Activated naive CD8-positive, alpha-beta T cell treated with anti-CD3 and anti-CD28 coated beads for 36 hours (primary cell): ENCODE measurements at places on chromosomes 4 and X. TPM values are rescaled to one million over a fixed set of nuclear protein-coding genes. Genes with fewer than 3 reads are reported as not detected.

The SOWAHD gene
- 0.14 TPM for total RNA-seq

The FHL1 gene
- total RNA-seq: 15.5 TPM

The NXF2 gene
- not detected for total RNA-seq

DNA sequence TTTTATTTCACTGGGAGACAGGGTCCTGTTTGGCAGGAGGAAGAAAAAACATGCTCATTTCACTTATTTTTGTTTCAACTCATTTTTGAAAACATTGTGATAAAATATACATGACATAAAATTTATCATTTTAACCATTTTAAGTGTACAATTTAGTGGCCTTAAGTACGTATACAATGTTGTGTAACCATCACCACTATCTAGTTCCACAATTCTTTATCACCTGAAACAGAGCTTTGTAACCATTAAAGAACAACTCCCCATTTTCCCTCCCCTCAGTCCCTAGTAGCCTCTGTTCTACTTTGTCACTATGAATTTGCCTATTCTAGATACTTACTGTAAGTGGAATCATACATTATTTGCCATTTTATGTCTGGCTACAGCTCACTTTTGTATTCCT lies 143.8 kb downstream of the GPAT3 start:
- H3K4me1 ChIP-seq: no peaks in the 10 kb centered on the region
- H3K36me3 ChIP-seq: no peaks in the 10 kb centered on the region
- H3K4me3 ChIP-seq: no peak overlapping the region
- no peak overlapping the region for H3K27ac ChIP-seq

GRCh38 chrX:46572340-46572936 lies 1.1 kb upstream of the CHST7 start:
- peaks cover 27% of the 10 kb centered on the region for H3K4me1 ChIP-seq
- no peaks in the 10 kb centered on the region for H3K36me3 ChIP-seq
- peak overlapping the region; percentile 86 for H3K27ac ChIP-seq
- peak; percentile 44 for DNase-seq
- peak overlapping the region; percentile 75 for H3K4me3 ChIP-seq

DNA sequence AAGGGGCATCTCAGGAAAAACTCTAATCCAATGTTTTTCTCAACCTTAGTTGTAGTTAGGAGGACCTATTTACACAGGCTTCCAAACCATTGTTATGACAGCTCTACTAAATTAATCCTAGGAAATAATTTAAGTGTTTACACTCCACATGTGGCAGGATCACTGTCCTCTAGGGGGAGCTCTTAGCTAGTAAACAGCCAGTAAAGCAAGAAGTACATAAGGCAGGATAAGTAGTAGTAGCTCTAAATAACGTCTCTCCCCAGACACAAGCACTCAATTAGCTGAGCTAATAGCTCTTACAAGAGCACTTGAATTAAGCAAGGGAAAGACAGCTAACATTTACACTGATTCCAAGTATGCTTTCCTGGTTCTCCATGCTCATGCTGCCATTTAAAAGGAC lies 37.3 kb downstream of the NUDT11 start:
- H3K27ac ChIP-seq: no peak overlapping the region
- H3K4me1 ChIP-seq: no peaks in the 10 kb centered on the region
- H3K27me3 ChIP-seq: no peaks in the 10 kb centered on the region
- no peak for DNase-seq
- no peak overlapping the region for H3K4me3 ChIP-seq
- no peaks in the 10 kb centered on the region for H3K36me3 ChIP-seq

GRCh38 chr4:107248571-107248970 lies 212.5 kb upstream of the DKK2 start:
- no peak for DNase-seq
- no peaks in the 10 kb centered on the region for H3K27me3 ChIP-seq
- no peaks in the 10 kb centered on the region for H3K36me3 ChIP-seq
- no peaks in the 10 kb centered on the region for H3K4me1 ChIP-seq
- H3K4me3 ChIP-seq: no peak overlapping the region

DNA sequence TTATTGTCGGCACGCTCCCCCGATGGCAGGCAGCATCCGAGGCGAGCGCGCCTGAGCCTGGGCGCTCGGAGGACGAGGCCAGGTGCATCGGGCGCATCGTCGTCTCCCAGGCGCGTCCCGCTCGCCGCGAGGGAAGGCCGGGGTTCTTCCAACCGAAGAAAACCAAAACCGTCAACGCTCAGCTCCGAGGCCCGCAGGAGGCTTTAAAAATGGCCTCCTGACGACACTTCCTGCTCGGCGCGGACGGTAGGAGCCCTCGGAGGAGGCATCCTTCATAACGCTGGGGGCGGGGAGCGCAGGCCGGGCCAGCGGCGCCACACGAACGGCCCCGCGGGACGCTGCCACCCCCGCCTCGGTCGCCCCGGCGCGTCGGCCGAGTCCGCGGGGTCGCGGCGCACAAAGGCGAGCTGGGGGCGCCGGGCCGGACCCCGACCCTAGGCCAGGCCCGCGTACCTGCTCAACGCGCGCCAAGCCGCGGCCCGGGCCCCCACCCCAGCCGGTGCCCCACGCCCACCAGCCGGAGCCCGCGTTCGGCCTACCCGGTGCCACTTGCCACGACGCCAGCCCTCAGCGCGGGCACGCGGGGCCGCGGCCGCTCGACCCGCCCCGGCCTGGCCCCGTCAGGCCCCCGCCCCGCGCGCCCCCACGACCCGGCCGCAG lies 501 bp downstream of the ZNF518B start:
- H3K4me1 ChIP-seq: peaks cover 25% of the 10 kb centered on the region
- H3K36me3 ChIP-seq: peaks cover 53% of the 10 kb centered on the region
- peak overlapping the region; percentile 93 for H3K4me3 ChIP-seq

The CT45A8 gene
- total RNA-seq: not detected

The ETDA gene
- not detected for total RNA-seq

The APOO gene
- 38.5 TPM for total RNA-seq

DNA sequence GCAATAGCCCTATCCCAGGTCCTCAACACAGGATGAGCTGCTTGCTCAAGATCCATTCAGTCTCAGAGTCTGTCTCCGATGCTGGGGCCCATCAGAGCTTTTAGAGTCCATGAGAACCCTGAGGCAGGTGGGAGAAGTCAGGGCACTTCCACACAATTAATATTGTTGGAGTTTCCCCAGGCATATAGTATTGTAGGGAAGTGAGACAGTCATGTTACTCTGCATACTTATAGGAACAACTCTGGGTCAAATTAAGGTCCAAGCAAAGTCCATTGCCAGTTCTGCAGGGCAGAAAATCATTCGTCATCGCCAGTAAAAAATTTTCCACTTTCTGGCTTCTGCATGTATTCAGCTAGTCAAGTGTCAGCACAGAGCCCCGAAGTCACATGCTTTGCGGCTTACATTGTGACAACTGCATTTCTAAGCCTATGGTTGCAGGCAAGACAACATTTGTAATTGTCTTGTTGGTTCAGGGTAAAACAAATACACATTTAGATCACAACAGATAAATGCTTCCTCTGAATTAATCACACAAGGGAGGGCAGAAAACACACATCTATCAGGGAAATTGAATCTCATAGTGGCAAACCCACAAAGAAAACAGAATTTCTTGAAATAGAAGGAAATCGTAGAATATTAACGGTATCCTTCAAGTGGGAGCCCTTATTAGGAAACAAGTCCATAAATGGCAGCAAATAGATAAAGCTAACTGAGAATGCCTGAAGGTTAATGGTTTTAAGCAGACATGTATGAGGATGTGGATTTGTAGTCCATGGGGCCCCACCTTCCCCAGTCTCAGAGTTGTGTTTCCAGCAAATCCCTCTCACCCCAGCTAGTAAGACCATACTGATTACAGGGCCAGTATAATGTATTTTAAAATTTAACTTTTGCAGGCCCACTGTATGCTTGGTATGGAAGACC lies 412.1 kb upstream of the RASGEF1B start:
- H3K36me3 ChIP-seq: no peaks in the 10 kb centered on the region
- peaks cover 7% of the 10 kb centered on the region for H3K27me3 ChIP-seq
- H3K4me3 ChIP-seq: no peak overlapping the region
- peaks cover 1% of the 10 kb centered on the region for H3K4me1 ChIP-seq

DNA sequence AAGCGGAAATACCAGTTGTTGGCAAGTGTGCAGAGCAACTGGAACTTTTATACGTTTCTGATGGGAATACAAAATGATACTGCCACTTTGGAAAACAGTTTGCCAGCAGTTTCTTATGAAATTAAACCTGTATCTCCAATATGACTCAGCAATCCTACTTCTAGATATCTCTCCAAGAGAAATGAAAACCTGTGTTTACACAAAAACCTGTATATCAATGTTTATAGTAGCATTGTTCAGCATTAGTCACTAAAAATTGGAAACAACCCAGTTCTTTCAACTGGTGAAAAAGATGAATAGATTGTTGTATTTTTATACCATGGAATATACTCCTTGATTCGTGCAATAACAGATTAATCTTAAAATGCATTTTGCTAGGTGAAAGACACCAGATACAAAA lies 26.8 kb downstream of the ATP7A start:
- DNase-seq: no peak
- H3K27ac ChIP-seq: no peak overlapping the region
- no peaks in the 10 kb centered on the region for H3K27me3 ChIP-seq
- H3K36me3 ChIP-seq: no peaks in the 10 kb centered on the region
- H3K4me1 ChIP-seq: peaks cover 4% of the 10 kb centered on the region

DNA sequence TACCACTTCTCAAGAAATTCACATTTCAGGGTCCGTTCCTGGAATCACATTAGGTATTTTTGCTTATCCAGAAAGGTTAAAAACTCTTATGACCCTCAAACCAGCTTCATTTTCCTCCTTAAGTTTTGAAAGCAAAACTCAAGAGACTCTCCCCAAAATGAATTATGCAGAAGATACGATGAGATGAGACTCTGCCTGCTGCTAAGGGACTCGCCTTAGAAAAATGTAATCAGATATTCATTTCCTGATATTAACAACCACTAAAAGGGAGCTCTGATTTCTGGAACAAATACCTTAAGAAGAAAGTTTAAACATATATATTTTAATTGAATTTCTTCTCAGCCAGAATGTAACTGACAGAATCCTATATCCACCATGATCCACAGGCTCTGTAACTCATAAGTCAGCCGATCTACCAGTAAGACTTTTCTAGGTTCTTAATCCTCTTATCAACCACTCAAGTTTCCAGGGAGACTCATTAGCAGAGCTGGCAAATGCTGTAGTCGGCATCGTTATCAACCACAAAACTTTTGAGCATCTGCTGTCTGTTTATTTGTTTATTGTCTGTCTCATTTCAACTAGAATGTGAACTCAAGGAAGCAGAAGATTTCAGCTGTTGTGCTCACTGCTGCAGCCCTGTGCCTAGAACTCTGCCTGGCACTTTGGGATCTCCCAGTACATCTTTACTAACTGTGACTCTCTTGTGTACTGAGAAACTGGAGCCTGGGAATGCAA lies 112.5 kb downstream of the LDB2 start:
- H3K4me3 ChIP-seq: no peak overlapping the region
- no peak overlapping the region for H3K27ac ChIP-seq
- no peaks in the 10 kb centered on the region for H3K4me1 ChIP-seq

DNA sequence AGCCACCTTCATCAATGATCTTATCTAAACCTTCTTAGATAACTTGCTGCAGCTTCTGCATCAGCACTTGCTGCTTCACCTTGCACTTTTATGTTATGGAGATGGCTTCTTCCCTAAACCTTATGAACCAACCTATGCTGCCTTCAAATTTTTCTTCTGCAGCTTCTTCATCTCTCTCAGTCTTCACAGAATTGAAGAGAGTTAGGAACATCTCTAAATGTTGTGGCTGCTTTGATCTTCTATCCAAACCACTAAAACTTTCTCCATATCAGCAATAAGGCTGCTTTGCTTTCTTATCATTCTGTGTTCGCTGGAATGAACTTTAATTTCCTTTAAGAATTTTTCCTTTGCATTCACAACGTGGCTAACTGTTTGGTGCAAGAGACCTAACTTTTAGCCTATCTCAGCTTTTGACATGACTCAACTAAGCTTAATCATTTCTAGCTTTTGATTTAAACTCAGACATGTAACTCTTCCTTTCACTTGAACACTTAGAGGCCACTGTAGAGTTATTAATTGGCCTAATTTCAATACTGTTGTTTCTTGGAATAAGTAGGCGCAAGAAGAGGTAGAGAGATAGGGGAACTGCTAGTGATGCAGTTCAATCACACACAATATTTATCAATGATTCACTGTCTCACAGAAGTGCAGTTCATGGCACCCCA lies 36.1 kb upstream of the CORIN start:
- no peak overlapping the region for H3K4me3 ChIP-seq
- H3K27ac ChIP-seq: peak overlapping the region; percentile 76
- H3K27me3 ChIP-seq: no peaks in the 10 kb centered on the region
- peaks cover 24% of the 10 kb centered on the region for H3K4me1 ChIP-seq
- no peak for DNase-seq

DNA sequence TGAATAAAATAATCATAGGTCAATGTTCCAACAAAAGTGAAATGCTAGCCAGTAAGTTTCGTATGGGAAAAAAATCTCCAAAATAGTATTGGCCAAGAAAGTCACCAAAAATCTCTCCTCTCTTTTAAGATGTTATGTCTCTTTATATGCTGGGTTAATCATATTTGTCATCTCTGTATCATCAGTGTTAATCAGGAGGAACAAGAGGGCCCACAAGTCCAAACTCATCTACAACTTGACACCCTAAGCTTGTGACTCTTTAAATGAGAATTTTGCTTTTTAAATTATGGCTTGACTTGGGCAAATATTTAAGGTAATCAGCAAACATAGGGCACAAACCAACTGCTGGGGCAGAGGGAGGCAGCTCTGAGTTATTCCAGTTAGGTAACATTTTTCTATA lies 75.5 kb downstream of the AMMECR1 start:
- H3K4me3 ChIP-seq: no peak overlapping the region
- peaks cover 16% of the 10 kb centered on the region for H3K4me1 ChIP-seq
- H3K27ac ChIP-seq: no peak overlapping the region
- H3K36me3 ChIP-seq: peaks cover 23% of the 10 kb centered on the region
- DNase-seq: no peak

DNA sequence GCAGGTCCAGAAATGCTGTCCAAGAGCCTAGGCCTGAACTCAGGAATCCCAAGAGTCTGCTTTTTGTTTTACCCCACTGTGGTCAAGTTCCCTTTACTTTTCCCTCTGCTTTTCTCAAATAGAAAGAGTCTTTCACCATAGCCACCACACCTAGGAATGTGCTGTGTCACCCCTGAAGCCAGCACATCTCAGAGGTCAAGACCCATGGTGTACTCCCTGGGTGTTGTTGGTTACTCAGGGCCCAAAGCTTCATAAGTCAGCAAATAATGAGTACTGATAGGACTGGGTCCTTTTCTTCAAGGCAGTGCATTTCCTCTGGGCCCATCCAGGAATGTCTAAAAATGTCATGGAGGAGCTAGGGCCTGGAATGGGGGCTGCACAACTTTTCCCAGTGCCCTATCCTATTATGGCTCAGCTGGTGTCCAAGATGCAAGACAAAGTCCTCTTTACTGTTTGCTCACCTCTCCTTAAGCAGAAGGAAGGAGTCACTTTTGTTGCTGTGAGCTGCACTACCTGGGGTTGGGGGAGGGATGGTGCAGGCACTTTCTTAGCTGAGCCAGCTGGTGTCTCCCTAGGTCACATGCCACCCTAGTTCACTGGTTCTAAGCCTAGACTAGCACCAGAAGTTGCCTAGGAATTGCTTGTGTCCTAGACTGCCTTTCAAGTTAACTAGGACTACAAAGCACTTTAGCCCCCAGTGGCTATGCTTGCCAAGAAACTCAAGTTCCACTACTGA lies 62.4 kb upstream of the RXFP1 start:
- H3K4me3 ChIP-seq: no peak overlapping the region
- DNase-seq: no peak
- H3K27me3 ChIP-seq: no peaks in the 10 kb centered on the region
- no peaks in the 10 kb centered on the region for H3K4me1 ChIP-seq
